Astrocyte of the cerebellum (primary cell): ENCODE measurements at places on chromosomes 1 and 21.
A peak's percentile ranks its signal among the peaks of the same experiment; 100 is the strongest.

DNA sequence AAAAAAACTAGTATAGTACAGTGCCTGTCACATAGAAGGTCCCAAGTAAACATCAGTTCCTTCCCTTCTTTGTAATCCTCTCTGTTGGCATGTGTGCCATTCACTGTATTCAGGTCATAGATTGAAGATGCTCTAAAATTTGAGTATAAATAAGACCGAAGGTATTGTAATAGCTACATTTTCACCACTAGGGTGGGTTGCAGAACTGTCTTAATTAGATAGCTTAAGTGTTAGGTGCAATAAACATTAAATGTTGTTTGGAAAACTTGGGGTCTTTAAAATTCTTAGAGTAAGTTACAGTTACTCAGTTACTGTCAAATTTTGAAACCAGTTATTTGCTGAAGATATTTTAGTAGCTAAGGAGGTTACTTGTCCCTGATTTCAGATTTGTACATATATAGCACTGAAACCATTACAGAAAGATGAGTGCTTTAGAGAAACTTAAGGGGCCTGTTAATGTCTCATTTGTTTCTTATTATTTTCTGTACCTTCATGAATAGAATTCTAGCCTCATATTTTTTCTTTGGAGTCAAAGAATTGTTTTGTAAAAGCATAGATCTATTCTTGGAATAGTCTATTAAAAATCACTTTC lies 24.3 kb downstream of the PER3 start:
- DNase-seq, result peak; percentile 26

GRCh38 chr1:209651138-209651587 lies 1.1 kb downstream of the LAMB3 start:
- DNase-seq, result no peak

DNA sequence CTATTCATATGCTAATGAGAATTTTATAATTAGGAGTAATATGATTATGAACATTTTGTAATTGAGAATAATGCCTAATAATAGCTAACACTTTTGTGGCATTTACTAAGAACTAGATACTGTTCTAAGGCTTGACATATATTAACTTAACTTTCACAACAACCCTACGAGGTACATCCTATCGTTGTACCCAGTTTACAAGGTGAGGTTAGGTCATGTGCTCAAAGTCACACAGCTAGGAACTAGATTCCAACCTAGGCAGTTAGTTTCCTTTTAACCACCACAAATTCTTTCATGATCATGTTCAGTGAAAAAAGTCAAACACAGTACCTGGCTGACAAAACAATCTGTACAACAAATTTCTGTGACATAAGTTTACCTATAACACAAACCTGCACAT lies 13.0 kb upstream of the ERRFI1 start:
- DNase-seq, result no peak

GRCh38 chr1:206698011-206698410 lies 13.3 kb downstream of the MAPKAPK2 start:
- no peak for DNase-seq

DNA sequence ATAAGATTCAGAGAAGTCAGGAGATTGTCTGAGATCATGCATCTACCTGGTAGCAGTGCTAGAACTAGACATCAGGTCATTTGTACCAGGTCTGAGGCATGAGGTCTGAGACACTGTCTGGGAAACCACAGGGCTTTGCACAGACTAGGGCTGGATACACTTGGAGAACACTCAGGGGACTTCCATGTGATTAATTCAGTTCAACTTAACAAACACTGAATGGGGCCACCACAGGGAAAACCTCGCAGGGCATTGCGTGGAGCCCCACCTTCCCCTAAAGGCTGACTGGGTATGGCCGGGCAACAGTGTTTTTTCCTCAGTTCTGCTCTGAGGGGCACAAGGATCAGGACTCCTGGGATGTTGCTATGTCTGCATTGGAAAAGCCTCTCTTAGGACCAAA lies 86.5 kb upstream of the WARS2 start:
- DNase-seq, result no peak

DNA sequence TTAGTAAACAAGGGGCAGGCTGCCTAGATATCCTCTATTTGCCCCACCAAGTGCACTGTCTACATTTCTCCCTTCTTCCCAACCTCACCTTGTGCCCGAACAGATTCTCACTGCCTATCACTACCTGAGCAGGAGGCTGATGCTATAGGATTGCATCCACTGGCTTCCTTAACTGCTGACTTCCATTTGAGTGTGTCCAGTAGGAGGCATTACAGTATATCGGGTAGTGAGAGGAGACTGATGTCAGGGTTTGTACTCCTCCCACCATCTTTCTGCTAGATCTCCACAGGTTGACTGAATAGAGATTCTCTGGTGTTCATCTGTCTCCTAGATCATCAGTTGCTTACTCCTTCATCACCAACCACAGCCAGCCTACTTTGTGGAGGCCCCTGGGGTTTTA lies 796.3 kb downstream of the LRRIQ3 start:
- DNase-seq, result no peak

DNA sequence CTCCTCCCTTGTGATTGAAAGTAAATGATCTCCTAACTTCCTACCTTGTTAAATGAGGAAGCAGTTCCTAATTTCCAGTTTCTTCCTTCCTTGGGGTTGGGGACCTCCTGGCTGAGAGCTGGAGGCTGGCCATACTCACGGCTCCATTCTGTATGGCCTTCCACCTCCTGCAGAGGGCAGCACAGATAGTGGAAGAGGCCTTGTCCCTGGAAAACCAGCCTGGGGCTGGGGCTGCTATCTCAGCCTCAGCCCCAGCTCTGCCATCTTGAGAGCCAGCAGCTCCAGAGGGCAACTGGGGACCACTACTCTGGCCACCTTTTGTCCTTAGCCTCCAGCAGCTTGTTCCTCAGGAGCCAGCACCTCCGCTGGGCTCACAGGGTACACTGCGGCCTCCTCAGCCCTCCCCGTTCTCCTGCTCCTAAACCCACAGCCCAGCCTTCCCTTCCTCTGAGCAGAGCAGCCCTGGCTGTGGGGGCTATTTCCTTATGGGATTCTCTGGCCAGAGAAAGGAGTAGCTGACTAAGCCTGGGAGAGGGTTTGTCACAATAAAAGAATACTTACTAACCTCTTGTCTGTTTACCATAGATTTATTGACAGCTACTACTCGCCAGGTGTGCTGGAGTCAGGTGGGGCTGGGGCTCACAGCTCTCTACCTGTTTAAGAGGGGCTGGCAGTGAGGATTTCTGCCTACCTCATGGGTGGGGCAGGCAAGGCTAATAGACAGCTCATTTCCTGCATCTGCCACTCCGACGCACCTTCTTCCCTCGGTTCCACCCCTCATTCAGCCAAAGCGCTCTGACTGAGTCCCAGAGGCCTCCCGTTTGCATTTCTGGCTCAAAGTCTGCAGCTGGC lies 6.3 kb downstream of the TMEM234 start:
- no peak for DNase-seq

- no peak for DNase-seq
Measured at GRCh38 chr1:44239331-44239960, 26.2 kb downstream of the DMAP1 start.

DNA sequence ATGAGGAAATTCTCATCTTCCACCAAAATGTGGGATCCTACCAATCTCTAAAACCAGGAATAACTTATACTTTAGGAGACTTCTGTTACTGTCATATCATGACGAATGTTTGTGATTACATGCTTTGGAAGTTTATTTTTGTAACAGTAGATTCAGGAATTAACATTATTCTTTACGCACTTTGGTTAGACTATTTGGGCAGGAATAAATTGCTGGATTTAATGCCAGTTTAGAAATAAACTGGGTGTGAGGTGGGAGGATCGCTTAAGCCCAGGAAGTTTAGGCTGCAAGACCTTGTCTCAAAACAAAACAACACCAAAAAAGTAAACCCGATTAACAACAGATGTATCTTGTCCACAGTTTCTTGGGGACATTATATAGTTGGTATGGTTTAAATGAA lies 52.1 kb downstream of the MIGA1 start:
- DNase-seq, result no peak

- no peak for DNase-seq
Measured at GRCh38 chr1:177914603-177915002, 55.3 kb downstream of the SEC16B start.

DNA sequence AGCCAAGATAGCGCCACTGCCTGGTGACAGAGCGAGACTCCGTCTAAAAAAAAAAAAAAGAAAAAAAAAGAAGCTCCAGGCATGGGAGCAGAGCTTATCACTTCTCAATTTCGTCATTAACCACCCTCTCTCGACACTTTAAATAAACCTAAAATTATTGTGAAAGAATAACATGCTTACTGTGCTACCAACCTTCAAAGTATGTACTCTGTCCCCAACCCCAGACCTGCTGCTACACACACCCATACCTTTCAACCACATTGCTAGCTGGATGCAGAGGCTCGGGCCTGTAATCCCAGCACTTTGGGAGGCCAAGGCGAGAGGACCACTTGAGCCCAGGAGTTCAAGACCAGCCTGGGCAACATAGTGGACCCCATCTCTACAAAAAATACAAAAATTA lies 38.7 kb downstream of the GNPAT start:
- no peak for DNase-seq

GRCh38 chr21:42171091-42172053 lies 47.6 kb upstream of the ABCG1 start:
- DNase-seq, result no peak

GRCh38 chr1:17665054-17665453 lies 90.1 kb upstream of the ACTL8 start:
- no peak for DNase-seq

GRCh38 chr1:157186281-157186992 lies 48.2 kb upstream of the ETV3 start:
- DNase-seq, result no peak

- peak; percentile 96 for DNase-seq
Measured at GRCh38 chr1:173409613-173410012, 67.5 kb upstream of the PRDX6 start.

DNA sequence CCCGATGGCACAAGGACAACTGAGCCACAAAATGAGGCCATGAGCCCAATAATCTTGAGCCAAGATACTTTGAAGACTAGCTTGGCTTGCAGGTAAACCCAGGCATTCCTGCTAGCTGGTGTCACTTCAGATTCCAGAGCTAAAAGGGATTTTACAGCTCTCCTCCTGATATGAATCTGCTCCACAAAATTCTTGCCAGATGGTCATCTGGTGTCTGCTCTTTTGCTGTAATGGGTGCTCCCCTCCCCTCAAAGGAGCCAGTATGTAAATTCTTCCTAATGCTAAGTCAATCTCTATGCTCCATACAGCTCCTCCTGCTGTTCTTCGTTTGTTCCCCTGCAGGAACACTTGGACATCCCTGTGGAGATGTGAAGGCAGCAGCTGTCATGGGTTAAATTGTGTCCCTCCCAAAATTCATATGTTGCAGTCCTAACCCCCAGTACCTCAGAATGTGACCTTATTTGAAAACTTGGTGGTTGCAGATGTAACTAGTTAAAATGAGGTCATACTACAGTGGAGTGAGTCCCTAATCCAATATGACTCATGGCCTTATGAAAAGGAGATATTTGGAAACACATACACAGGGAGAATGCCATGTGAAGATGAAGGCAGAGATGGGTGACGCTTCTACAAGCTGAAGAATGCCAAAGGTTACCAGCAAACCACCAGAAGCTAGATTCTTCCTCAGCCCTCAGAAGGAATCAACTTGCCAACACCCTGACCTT lies 180.6 kb upstream of the PALMD start:
- peak; percentile 13 for DNase-seq

DNA sequence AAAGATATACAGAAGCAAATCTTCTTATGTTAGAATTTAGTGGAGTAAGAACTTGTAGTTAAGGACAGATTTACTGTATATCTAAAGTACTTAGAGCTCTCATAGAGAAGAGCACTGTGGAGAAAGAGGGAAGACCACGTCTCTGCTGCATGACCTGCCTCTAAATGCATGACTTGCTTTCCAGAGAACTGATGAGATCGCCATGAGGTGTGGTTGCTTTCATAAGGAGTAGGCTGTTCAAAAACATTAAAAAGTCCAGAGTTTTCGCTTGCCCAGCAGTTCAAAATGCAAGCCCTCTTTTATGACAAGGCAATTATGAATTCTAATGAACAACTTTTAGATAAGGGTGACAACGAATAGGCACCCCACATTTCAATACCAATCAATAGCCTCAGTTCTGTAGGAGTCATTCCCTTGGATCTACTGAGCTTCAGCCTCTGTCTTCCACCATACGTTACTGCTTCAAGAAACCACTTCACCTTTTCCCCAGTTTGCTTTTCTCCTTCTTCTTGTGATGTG lies 24.9 kb downstream of the SLC30A10 start:
- DNase-seq, result no peak

DNA sequence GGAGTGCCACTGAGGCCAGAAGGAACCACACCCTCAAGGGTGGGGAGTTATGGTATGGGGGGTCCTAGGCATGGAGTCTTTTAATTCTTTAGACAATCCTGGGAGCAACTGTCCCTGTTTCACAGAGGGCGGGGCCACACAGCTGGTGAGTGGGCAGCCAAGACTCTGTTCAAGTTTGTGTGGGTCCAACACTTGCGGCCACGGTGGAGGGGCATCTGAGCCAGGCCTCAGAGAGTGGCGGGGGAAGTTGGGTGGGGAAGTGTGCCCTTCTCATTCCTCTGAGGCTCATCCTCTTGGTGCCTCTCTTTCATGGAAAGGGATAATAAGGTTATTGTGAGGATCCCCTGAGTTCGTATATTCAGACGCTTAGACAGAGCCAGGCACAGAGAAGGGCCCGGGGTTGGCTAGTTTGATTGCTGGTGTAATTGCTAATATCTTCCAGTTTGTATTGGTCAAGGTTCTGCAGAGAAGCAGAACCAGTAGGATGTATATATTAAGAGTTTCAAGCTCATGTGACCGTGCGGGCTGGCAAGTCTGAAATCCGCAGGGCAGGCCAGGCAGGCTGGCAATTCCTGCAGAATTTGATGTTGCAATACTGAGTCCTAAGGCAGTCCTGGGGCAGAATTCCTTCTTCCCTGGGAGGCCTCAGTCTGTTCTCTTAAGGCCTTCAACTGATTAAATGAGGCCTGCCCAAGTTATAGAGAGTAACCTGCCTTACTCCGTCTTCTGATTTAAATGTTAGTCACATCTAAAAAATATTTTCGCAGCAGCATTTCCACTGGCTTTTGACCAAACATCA lies 15.9 kb downstream of the PCSK9 start:
- no peak for DNase-seq

DNA sequence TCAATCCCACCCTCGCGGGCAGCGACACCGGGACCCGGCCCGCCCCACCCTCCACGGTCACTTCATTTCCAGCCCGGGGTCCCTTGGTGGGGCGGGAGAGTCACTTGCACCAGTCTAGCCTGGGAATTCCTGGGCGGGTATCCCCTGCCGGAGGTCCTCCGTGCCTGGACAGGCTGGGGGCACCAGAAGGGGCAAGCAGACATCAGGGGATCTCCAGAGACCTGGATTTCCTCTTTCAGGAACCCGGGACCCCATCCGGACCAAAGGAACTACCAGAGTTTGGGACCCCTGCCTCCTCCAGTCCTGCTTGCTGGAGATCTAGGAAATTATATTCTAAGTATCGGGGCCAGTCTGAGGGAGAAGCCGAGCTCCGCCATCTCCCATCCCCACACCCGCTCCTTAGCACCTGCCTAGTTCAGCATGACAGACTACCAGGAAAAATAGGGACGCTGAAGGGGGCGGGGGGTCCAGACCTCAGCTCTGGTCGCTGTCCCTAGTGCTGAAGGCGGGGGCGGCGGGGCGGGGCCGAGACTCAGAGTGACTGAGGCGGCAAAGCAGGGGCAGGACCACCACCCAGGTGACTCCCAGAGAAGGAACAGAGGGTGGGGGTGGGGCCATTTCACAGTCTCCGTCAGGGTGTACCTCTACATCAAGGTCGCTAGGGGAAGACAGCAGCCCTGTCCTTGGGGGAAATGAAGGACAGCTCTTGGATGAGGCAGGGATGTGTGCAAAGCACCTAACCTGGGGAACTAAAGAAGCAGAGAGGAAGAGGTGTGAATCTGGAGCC lies 832 bp downstream of the HCN3 start:
- no peak for DNase-seq
